ENCODE measurements at places on chromosomes 1 and 21.

DNA sequence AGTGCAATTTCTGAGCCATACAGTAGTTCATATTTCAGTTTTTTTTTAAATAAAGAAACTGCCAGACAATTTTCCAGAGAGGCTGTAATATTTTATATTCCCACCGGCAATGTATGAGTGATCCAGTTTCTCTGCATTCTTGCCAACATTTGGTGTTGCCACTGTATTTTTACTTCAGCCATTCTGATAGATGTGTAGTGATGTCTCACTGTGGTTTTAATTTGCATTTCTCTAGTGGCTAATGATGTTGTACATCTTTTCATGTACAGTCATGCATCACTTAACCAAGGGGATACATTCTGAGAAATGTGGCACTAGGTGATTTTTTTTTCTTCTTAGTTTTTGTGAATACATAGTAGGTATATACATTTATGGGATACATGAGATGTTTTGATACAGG lies 99.6 kb downstream of the CENPF start:
- no peak for DNase-seq

- DNase-seq, result no peak
Observed at GRCh38 chr1:17181781-17182464, 23.0 kb upstream of the PADI1 start.

- no peak for DNase-seq
Observed at GRCh38 chr1:116682641-116683221, 15.2 kb upstream of the IGSF3 start.

GRCh38 chr1:177779166-177779965 lies 190.5 kb downstream of the SEC16B start:
- DNase-seq, result no peak

DNA sequence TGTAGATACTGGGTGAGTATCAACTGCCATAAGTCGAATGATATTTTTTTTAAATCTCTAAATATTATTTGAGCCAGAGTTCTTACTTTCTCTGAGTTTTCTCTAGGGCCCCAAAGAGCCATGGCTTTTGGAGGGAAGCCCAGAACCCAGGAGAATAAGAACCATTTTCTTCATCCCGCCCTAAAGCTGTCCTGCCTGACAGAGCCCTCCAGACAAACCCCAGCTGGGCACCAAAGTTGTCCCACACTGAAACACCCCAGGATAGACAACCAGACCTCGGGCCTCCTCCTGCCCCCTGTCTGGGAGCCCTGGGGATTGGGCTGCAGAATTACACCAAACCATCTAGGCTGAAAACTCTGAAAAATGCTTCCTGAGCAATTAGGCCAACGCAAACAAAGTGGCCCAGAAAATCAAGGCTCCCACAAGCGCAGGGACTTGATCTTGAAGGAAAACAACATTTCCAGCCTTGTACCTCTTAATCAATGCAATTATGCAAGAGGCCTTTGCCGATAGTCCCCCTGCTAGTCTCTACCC lies 113.1 kb downstream of the RRAGC start:
- no peak for DNase-seq
